Epithelial cell of alveolus of lung (primary cell): ENCODE measurements at places on chromosomes 6 and 20. TPM values are rescaled to one million over a fixed set of nuclear protein-coding genes. Genes with fewer than 3 reads are reported as not detected.

The HMGCLL1 gene
- total RNA-seq, result 0.39 and 5.7 TPM in 2 replicates

The HCK gene
- not detected in 2 replicates for total RNA-seq

The SOX4 gene
- total RNA-seq, result 31.9 and 69.9 TPM in 2 replicates

The EFCAB8 gene
- under 0.01 TPM in 1 of 2 replicates, not detected in the other for total RNA-seq

The ENPP3 gene
- total RNA-seq, result under 0.01 TPM in 1 of 2 replicates, not detected in the other

The GHRH gene
- total RNA-seq, result not detected in 2 replicates

The SEL1L2 gene
- total RNA-seq, result not detected in 2 replicates

The PI16 gene
- under 0.01 TPM in 1 of 2 replicates, not detected in the other for total RNA-seq

The CLPSL1 gene
- not detected in 2 replicates for total RNA-seq

The CST5 gene
- 0.13 TPM in 1 of 2 replicates, not detected in the other for total RNA-seq

The TBXT gene
- total RNA-seq, result not detected in 2 replicates

The CST2 gene
- 0.56 TPM in 1 of 2 replicates, not detected in the other for total RNA-seq

The OR11A1 gene
- total RNA-seq, result not detected in 2 replicates

The MDFI gene
- 38.1 and 123 TPM in 2 replicates for total RNA-seq

The MAFB gene
- 0.39 and 3.0 TPM in 2 replicates for total RNA-seq

The RAET1L gene
- total RNA-seq, result not detected in 2 replicates

The OPRM1 gene
- total RNA-seq, result not detected in 2 replicates

The C20orf96 gene
- 2.7 and 12.9 TPM in 2 replicates for total RNA-seq

The TMEM244 gene
- total RNA-seq, result not detected in 2 replicates

The COL21A1 gene
- total RNA-seq, result 1.0 and 9.6 TPM in 2 replicates

The IL17A gene
- not detected in 2 replicates for total RNA-seq

The PLN gene
- not detected in 2 replicates for total RNA-seq

The EMILIN3 gene
- total RNA-seq, result under 0.01 and 0.24 TPM in 2 replicates

The EBF4 gene
- total RNA-seq, result 3.7 and 7.3 TPM in 2 replicates

The MYCT1 gene
- total RNA-seq, result 0.48 and 1.4 TPM in 2 replicates

The DCDC2 gene
- not detected in 2 replicates for total RNA-seq

The SDCBP2 gene
- 1.8 and 10.4 TPM in 2 replicates for total RNA-seq

The BPIFA1 gene
- not detected in 2 replicates for total RNA-seq

The TRIM40 gene
- total RNA-seq, result not detected in 2 replicates

The XKR7 gene
- not detected in 2 replicates for total RNA-seq

The LIN28B gene
- total RNA-seq, result not detected in 2 replicates

The ZBTB46 gene
- total RNA-seq, result 3.7 TPM in 2 replicates

The GDAP1L1 gene
- total RNA-seq, result not detected in 2 replicates

The TMX4 gene
- total RNA-seq, result 17.1 and 25.3 TPM in 2 replicates

The SLC26A8 gene
- total RNA-seq, result not detected in 2 replicates

The HRH3 gene
- not detected in 2 replicates for total RNA-seq

The SAMD5 gene
- total RNA-seq, result 0.65 and 1.9 TPM in 2 replicates

The TFAP2C gene
- total RNA-seq, result 0.13 TPM in 1 of 2 replicates, not detected in the other

The BPI gene
- 0.13 and 3.2 TPM in 2 replicates for total RNA-seq

The MOCS1 gene
- total RNA-seq, result 11.2 and 18.5 TPM in 2 replicates

The TMEM74B gene
- total RNA-seq, result 0.26 TPM in 1 of 2 replicates, not detected in the other

The RIPPLY2 gene
- total RNA-seq, result not detected in 2 replicates
